ENCODE measurements at places on chromosomes 7 and 10. TPM values are rescaled to one million over a fixed set of nuclear protein-coding genes. Genes with fewer than 3 reads are reported as not detected.

DNA sequence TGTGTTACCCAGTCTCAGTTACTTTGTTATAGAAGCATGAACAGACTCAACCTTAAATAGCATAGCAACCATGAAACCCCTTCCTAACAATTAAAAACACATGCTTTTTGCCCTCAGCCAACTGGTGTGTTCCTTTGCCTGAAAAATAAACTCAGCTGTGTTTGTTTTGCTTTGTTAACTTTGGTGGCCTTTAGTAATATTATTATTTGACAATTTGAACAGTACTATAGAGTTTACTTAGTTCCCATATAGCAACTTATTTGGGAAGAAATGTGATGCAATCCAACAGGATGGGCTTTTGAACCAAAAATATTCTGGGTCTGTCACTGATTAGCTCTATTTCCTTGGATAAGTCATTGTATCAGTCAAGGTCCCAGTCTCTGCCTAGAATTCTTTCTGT is 22.5 kb upstream of the MKLN1 start:
- H3K36me3 ChIP-seq = peaks cover 10% of the 10 kb centered on the region
- no peaks in the 10 kb centered on the region for H3K27me3 ChIP-seq
- DNase-seq = no peak

GRCh38 chr7:5218564-5219360 is 28.7 kb downstream of the WIPI2 start:
- peaks cover 64% of the 10 kb centered on the region for H3K36me3 ChIP-seq
- no peak for DNase-seq
- H3K27me3 ChIP-seq = no peaks in the 10 kb centered on the region

DNA sequence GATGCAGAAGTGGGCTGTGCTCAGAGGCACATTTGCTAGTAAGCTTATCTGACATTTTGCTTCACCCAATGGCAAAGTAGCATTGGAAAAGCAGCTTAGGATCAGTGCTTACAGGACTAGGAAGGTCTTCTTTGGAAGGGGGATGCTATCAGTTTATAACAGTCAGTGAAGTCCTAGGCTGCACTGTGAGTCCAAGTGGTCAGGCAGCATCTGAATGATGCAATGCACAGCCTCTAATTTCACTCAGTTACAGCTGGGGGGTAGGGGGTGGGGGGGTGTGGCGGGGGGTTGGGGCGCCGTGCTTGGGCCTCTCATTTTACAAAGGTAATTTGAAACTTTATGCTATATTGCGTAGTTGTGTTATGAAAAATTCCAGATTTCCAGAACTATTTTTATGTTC is 652.3 kb upstream of the MGMT start:
- H3K27me3 ChIP-seq = peaks cover 30% of the 10 kb centered on the region
- H3K27ac ChIP-seq = no peak overlapping the region
- H3K4me3 ChIP-seq = no peak overlapping the region

GPR37 gene
- 5.0 TPM for total RNA-seq

- no peak overlapping the region for H3K4me3 ChIP-seq
- H3K36me3 ChIP-seq = no peaks in the 10 kb centered on the region
- H3K27ac ChIP-seq = no peak overlapping the region
Observed at GRCh38 chr10:104472957-104473745, 119.5 kb downstream of the CFAP58 start.

GRCh38 chr7:100444311-100445278 is 8.3 kb upstream of the PPP1R35 start:
- H3K4me3 ChIP-seq = no peak overlapping the region
- no peak overlapping the region for H3K27ac ChIP-seq
- no peaks in the 10 kb centered on the region for H3K4me1 ChIP-seq
- no peaks in the 10 kb centered on the region for H3K36me3 ChIP-seq
- DNase-seq = no peak

- no peaks in the 10 kb centered on the region for H3K36me3 ChIP-seq
- no peak for DNase-seq
- H3K27ac ChIP-seq = no peak overlapping the region
- H3K4me3 ChIP-seq = no peak overlapping the region
Observed at GRCh38 chr10:91378061-91378460, 32.1 kb upstream of the HECTD2 start.

DNA sequence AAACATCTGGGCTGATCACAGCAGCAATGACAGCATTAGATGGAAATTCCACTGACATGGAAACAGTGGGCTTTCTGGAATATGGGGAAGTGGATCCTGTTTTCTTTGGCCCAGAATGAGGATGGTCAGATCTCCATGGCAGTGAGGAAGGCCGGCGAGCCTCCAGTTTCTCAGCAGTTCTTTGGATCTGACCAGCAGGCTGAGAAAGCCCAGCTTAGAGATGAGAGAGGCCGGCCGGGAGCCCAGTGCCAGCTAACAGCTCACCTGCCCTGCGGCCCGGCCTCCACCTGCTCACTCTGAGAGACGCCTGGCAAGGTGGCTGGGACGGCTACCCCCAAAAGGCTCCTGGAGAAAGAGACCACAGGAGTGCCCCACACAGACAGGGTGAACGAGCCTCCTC is 24.2 kb downstream of the GPER1 start:
- no peak overlapping the region for H3K27ac ChIP-seq
- DNase-seq = no peak
- no peaks in the 10 kb centered on the region for H3K36me3 ChIP-seq
- no peaks in the 10 kb centered on the region for H3K27me3 ChIP-seq
- H3K4me1 ChIP-seq = no peaks in the 10 kb centered on the region
- no peak overlapping the region for H3K4me3 ChIP-seq

DNA sequence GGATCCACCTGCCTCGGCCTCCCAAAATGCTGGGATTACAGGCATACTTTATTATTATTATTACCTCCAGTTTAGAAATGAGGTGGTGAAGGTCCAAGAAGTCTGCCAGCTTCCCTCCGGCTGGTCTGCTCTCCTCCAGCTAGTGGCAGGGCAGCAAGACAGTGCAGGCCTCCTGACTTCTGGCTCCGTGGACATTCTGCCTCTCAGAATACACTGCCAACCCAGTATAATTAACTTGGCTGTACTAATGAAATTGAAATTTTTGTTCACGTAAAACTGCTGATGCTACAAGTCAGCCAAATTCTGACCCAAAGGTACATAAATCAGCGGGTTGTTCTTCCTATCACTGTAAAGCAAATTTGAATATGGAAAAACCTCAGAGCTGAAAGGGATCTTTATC is 7.6 kb upstream of the PDE1C start:
- H3K4me3 ChIP-seq = no peak overlapping the region
- no peak overlapping the region for H3K27ac ChIP-seq
- no peak for DNase-seq
- peaks cover 34% of the 10 kb centered on the region for H3K27me3 ChIP-seq

DNA sequence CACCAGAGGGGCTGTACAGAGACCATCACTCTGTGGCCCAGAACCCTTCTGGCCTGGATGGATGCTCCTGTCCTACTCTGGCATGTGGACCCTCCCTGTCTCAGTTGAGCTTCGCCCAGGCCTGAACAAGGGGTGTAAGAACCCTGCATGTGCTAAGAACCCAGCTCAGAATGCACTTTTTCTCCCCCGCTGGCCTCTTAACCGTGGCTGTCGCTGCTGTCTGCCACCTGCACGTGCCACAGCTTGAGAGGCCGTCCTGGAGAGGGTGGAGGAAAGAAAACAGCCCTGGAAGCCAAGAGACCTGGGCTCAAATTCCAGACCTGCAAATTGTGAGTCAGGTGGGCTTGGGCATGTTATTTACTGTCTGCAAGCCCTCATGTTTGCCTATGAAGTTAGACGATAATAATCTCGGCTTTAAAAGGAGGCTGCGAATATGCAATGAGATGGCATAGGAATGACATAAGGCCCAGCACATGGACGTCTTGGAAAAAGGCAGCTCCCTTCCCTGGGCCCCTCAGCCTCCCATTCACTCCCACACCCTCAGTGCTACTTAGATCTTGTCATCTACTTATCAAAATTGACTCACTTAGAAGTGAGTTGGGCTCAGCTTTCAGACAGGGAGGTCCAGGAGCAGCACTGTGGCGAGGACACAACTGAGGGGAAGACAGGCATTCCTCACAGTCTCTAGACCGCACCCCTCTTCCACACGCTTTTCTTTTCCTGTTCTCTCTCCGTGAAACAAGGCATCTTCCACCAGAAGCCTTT is 31.4 kb downstream of the FIGNL1 start:
- no peak overlapping the region for H3K27ac ChIP-seq
- no peak overlapping the region for H3K4me3 ChIP-seq
- no peaks in the 10 kb centered on the region for H3K36me3 ChIP-seq
- peaks cover 9% of the 10 kb centered on the region for H3K4me1 ChIP-seq

GRCh38 chr10:15211464-15211979 is 43.0 kb upstream of the NMT2 start:
- H3K27ac ChIP-seq = no peak overlapping the region
- peaks cover 30% of the 10 kb centered on the region for H3K36me3 ChIP-seq
- H3K4me3 ChIP-seq = no peak overlapping the region
- no peak for DNase-seq
- no peaks in the 10 kb centered on the region for H3K4me1 ChIP-seq

DNA sequence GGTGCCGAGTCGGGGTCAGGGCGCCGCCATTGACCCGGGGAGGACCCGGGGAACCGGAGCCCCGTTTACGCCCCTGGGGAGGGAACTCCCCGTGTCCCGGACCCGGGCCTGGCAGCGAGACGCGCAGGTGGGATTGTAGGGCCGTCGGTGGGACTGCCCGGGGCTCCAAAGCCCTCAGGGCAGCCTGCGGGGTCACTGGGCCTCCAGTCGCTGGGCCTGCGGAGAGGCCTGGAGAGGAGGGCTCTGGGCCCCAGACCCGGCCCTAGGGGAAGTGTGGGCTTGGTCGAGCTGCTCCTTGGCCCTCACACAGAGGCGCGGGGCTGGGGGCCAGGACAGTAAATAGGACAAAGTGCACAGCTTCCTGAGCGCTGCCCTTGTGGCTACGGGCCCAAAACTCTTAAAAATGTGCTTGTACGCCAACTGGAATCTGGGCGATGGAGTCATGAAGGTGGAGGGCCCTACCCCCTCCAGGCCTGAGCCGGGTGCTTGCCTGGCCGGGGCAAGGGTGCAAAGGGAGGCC is 657 bp downstream of the ECHDC3 start:
- peaks cover 10% of the 10 kb centered on the region for H3K27me3 ChIP-seq
- H3K27ac ChIP-seq = no peak overlapping the region
- no peaks in the 10 kb centered on the region for H3K36me3 ChIP-seq
- H3K4me1 ChIP-seq = peaks cover 13% of the 10 kb centered on the region

- no peak overlapping the region for H3K4me3 ChIP-seq
- peaks cover 77% of the 10 kb centered on the region for H3K36me3 ChIP-seq
- DNase-seq = no peak
- H3K4me1 ChIP-seq = peaks cover 9% of the 10 kb centered on the region
- H3K27ac ChIP-seq = no peak overlapping the region
- no peaks in the 10 kb centered on the region for H3K27me3 ChIP-seq
Observed at GRCh38 chr10:113153493-113154102, 203.6 kb downstream of the TCF7L2 start.

TRIM50 gene
- total RNA-seq = not detected

DNA sequence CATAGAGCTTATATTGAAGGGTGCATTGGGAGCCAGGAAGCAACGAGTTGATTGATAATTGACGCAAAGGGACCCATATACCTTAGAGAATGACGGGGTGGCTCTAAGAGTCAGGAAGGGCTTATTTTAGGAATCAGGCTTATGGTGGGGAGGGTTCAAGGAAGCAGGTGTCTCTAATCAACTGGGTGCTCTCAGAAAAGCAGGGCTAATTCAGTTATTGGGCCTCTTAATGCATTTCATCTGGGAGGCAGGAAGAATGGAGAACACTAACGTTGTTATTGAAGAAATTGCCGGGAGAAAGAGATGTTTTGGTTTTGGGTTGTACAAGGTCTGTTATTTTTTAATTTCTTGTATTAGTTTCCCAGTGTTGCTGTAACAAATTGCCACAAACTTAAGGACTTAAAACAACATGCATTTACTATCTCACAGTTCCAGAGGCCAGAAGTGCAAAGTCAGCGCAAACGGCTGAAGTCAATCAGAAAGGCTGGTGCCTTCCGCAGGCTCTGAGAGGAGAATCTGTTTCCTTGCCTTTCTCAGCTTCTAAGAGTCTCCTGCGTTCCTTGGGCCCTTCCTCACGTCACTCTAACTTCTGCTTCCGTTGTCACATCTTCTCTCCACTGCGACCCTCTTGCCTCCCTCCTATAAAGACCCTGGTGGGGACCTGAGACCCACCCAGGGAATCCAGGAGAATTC is 328.4 kb upstream of the C7orf33 start:
- H3K36me3 ChIP-seq = no peaks in the 10 kb centered on the region
- H3K27me3 ChIP-seq = peaks cover 3% of the 10 kb centered on the region
- peak overlapping the region; percentile 58 for H3K4me3 ChIP-seq
- DNase-seq = no peak

DNA sequence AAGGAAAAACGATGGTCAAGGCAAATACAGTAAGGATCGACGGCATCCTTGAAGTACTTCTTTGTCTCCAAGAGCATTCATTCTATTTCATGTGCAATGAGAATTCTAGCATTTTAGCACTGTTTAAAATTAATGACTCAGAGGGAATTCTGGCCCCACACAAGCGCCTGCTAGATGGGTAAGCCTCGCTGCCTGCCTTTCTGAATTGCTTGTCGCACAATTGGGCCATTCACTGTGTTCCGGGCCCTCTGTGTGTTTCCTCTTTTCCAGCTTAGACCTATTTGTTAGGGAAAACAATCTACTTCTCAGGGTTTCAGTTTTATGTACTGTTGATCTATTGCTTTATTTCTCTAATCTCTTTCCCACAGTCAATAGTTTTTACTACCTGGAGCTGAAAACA is 204.7 kb upstream of the ZNF32 start:
- no peaks in the 10 kb centered on the region for H3K27me3 ChIP-seq
- no peak for DNase-seq
- H3K4me1 ChIP-seq = peaks cover 18% of the 10 kb centered on the region
- no peak overlapping the region for H3K27ac ChIP-seq

DNA sequence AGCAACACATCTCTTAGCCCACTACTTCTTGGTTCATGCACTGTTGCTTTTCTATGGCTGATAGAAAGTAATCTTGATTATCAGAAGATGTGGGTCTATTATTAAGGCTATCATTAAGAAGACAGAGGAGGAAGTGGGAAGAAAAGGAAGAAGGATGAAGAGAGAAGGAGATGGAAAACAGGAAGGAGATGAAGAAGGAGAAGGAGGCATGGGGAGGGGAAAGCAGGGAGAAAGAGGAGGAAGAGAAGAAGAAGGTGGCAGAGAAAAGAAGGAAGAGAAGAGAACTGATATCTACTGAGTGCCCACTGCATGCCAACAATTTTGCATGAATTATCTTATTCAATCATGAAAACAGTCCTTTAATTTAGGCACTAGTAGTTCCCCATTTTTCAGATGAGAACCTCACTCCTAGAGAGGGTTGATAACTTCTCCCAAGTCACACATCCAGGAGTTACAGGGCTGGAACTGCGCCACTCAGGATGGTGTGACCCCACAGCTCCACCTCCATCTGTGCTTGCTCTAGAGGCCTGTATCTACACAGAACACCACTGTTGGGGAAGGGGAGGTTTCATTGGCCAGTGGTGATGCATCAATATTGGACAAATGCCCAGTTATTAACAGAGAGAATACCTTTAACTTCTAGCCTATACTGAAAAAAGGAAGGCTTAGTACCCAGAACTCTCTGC is 147.4 kb downstream of the CXCL12 start:
- H3K4me3 ChIP-seq = no peak overlapping the region
- peaks cover 3% of the 10 kb centered on the region for H3K36me3 ChIP-seq
- H3K27me3 ChIP-seq = no peaks in the 10 kb centered on the region
- no peak for DNase-seq
